Prostate gland (tissue), 2 donors: ENCODE measurements at places on chromosomes 7 and 10. TPM values are rescaled to one million over a fixed set of nuclear protein-coding genes. Genes with fewer than 3 reads are reported as not detected.

The ADRB1 gene
- total RNA-seq: 10.2 TPM

The GNAT3 gene
- not detected for total RNA-seq

The ENTPD1 gene
- total RNA-seq: 7.0 TPM

The RHOBTB1 gene
- 28.9 TPM for total RNA-seq

The NUTM2E gene
- 0.57 TPM for total RNA-seq

The CTAGE15 gene
- not detected for total RNA-seq

The MINDY3 gene
- total RNA-seq: 30.5 TPM

- no peak overlapping the region for H3K27ac ChIP-seq
- no peak overlapping the region for H3K4me3 ChIP-seq
- H3K27me3 ChIP-seq: no peaks in the 10 kb centered on the region
- H3K36me3 ChIP-seq: no peaks in the 10 kb centered on the region
These were observed 162.3 kb downstream of the ZNF33B start for GRCh38 chr10:42476101-42476500.

DNA sequence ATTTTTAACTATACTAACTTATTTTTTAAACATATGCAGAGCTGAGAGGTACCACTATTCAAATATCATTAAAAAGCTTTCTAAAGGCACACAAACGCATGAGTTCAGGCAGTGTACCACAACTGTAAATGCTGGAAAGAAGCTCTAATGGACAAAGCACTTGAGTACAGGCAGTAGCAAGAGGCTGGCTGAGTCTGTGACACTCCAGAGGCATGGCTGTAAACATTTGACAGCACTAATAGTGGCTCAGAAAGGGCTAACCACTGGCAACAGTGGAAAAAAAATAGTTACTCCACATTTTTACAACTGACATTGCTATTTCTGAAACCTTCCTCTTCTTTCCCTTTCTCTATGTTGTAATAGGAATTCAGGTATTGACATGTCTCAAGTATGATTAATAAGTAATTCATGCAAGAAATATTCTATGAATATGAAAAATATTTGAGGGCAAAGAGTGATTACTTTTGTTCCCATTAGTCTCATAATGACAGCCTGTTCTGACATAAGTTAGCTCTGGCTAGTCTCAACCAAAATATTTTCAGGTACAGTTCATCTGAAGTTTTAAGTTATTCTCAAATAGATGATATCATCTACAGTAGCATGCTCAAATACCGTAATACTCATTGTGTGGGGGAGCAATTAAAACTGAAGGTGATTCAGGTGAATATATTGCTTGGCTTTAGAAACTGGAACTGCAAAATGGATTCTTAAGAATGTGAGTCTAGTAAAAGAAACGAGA, 324.0 kb upstream of the POT1 start:
- H3K4me3 ChIP-seq: no peak overlapping the region
- H3K27ac ChIP-seq: no peak overlapping the region
- H3K27me3 ChIP-seq: no peaks in the 10 kb centered on the region
- DNase-seq: no peak

GRCh38 chr10:75117995-75118394, 6.5 kb downstream of the SAMD8 start:
- H3K27ac ChIP-seq: no peak overlapping the region
- no peaks in the 10 kb centered on the region for H3K36me3 ChIP-seq
- no peaks in the 10 kb centered on the region for H3K4me1 ChIP-seq
- H3K27me3 ChIP-seq: no peaks in the 10 kb centered on the region
- no peak overlapping the region for H3K4me3 ChIP-seq
- DNase-seq: no peak

GRCh38 chr7:144006029-144006691, 6.0 kb downstream of the OR6B1 start:
- no peak for DNase-seq
- H3K36me3 ChIP-seq: no peaks in the 10 kb centered on the region
- no peak overlapping the region for H3K4me3 ChIP-seq
- no peaks in the 10 kb centered on the region for H3K4me1 ChIP-seq

- no peaks in the 10 kb centered on the region for H3K4me1 ChIP-seq
- no peak overlapping the region for H3K4me3 ChIP-seq
- H3K36me3 ChIP-seq: no peaks in the 10 kb centered on the region
- no peaks in the 10 kb centered on the region for H3K27me3 ChIP-seq
These were observed 199.6 kb upstream of the CELF2 start for GRCh38 chr10:10818082-10818481.
